CD4-positive, alpha-beta T cell treated with Interleukin-17A for 4 hours (primary cell): ENCODE measurements at places on chromosomes 3 and 15.

DNA sequence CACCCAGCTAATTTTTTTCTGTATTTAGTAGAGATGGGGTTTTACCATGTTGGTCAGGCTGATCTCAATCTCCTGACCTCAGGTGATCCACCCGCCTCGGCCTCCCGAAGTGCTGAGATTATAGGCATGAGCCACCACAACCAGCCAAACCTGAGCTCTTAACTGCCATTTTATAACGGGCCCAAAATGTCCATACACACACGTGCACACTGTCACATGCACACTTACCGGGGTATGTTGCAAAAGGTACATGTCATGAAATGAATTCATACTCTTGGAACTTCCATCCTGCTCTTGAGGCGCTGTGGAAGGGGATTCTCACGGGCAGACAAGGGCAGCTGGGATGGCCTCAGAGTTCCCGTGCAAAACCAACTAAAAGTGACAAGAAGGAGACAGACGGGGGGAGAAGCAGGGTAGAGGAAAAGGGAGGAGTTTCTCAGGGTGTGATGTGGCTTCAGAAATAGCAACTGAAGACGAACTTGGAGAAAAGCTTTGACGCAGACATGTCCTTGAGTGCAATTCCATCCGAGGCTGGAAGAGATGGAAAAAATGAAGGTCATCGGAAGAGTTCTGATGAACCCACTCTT lies 110.9 kb downstream of the BDH1 start:
- no peak for DNase-seq

- DNase-seq, result no peak
These were observed 18.6 kb upstream of the ADGRG7 start for GRCh38 chr3:100590840-100591147.

DNA sequence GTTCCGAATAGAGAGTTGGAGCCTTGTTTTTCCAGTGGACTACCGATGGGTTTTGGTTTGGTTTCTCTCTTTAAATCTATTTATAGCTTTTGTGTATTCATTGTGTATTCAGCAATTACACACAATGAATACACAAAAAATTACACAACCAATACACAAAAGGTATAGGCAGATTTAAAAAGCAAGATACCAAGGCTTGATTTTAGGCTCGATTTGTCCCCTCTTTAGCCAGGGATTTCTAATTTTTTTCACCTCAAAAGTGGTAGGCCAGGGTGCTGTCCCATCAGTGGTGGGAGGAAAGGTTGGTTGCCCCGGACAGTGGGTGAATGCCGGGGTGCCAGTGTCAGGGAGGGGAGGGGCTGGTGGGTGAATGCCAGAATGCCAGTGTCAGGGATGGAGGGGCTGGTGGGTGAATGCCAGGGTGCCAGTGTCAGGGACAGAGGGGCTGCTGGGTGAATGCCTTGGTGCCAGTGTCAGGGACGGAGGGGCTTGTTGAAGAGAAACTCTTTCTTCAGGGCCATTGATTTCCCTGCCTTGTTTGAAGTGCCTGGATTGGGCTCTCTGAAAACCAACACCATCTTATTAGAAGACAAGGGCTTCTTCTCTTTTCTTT lies 186.2 kb downstream of the GOLGA6L6 start:
- DNase-seq, result no peak

DNA sequence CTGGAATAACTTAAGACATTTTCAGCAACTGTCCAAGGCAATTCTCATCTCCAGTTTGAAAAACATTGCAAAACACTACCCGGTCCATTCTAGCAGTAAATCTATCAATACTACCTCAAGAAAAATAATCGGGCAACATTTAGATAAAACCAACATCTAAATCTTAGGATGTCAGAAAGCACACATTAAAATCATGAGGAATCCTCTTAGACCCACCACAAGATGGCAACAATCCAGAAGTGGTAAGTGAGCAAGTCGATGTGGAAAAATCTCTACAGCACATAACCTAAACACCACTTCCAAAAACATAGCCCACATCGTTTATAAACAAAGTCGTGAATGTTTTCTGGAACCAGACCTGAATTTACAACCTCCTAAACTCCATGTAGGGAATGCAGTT lies 5.7 kb downstream of the PLCH1 start:
- DNase-seq, result no peak

DNA sequence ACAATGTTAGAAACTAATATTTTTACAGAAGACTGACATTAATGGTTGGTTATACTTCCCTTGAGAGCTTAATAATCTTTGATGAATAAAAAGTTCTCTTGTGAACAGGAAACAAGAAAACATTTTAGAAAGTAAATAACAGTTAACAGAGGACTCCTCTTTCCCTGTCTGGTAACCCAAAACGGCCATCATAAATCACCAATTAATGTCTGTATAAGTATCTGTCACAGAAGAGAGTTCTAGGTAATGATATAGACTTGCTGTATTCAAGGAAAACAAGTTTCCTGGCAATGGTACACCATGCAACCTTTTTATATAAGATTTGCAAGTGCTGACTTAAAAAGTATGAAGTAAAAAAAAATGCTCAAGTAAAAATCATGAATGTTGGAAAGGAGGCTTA lies 426.7 kb downstream of the SOX2 start:
- no peak for DNase-seq

DNA sequence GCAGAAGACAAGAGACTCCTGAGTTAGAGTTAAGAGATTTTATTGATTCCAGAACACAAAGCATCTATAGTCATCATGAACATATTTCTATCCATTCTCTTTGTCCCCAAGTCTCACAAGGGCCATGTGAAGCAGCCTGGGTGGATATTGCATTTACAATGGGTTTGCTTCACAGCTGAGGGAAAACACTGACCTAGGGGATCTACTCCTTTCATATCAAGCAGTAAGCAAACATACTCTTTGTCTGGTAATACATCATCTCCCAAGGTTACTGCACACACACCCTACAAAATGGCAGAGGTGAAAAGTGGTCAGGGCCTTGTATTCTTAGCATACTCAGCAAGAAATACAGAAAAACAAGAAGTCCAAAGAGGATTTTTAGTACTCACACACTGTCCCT lies 267.7 kb upstream of the BCHE start:
- no peak for DNase-seq

DNA sequence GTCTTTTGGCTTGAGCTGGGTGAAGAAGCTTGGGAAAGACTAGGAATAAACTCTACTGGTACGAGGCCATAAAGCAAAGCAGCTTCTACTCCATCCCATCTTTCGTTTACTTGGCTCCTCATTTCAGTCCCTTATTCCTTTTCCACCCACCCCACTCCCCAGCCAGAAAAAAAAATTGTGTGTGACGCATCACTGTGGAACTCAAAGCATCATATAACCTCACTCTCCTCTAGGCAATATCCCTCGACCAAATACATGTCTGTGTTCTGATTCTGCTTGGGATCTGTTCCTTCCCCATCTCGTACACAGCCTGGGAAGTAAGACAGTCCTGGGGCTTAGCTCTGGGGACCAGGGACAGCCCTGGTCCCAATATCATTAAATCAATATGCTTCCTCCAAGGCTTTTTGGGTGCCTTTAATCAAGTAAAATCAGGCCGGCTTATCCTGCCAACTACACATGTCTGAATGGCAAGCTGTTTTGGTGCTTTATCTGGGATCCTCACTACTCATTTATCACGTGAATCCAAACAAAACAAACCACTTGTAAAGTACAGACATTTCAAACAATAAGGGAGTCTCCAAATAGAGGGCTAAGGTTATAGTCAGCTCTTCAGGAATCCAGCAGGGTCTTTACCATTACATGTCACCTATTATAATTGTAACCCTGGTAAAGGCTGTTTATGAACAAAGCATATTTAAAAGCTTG lies 74.9 kb upstream of the ZBED2 start:
- no peak for DNase-seq

DNA sequence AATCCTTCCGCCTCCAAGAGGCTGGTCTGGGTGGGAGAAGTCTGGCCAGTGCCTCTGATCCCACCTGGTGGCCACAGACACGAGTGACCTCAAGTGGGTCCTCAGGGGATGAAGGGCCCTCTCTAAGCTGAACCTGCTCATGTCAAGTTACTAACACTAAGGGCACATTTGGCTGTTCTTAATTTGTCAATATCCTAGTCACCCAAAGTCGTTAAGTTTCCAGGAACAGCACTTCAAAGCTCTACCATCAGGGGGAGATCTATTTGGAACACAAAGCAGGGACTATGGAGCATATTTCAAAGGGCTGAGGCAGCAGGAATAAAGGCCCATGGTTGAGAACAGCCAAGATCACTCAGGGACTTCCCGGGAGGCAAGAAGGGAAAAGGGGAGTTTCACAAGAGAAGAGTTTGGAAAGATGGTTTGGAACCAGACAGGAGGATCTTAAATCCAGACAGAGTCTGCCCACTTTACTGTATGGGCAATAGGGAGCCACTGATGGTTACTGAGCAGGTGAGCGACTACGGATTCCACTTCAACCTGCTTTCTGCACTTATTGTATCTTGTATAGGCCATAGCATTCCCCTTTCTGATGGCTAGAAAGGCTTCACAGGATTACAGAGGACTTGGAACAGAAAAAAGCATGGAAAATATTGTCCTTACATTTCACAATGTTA lies 13.7 kb downstream of the OXTR start:
- no peak for DNase-seq

DNA sequence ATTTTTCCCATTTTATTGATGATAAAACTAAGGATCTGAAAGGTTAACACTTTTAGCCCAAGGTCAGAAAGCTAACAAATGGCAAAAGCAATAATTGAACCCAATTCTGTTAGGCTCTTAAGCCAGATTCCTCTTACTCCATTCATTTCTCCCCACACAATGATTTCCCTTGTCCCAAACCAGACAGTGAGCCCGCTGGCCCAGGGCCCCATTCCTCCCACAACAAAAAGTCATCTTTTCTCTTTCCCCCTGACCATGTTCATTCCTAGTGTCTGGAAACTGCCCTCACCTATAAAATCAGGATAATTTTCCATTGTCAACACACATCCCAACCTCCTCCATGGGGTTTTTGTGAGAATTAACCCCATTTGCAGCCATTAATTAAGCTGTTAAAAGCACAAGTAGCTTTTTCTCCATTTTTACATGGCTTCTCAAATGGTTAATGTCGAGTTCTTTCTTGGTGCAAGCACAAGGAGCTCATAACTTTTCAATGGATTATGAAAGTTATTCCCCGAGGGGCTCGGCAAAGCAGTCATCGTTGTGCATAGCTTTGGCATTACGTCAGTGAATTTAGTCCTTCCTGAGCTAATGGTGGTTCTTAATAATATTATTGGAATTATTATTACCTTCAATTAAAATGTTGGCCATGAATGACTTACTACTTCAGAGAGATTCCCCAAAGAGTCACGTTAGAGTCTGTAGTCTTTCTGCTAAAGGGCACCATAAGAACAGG lies 151.0 kb upstream of the WNT5A start:
- DNase-seq, result no peak

GRCh38 chr3:144840866-144841265 lies 869.2 kb downstream of the DIPK2A start:
- no peak for DNase-seq

DNA sequence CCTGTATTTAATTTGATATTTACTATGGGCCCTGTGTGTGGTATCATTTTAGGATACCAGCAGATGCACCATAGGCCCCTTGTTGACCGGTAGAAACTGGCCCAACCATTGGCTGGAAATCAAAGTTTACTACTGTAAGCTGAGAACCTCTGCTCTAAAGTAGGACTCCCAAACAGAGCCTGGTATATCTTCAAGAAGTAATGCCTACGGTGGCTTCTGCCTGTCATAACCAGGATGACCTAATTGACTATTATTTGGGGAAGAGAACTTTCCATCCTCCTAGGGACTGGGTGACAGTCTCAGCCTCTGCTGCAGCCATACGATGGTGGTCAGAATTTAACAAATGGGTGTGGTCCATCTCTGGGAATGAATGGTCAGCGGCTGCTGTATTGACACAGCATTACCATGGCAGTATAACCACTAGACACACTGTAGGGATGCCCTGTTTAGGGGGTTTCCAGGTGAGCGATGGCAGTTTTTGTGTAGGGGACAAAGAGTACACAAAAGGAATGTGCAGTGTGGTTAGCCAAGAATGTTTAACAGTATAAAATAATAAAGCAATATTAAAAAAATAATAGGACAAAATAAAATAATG lies 37.3 kb downstream of the RARB start:
- DNase-seq, result no peak

- no peak for DNase-seq
These were observed 19.9 kb upstream of the RPL29 start for GRCh38 chr3:52015438-52016228.

GRCh38 chr3:8436661-8437287 lies 64.8 kb upstream of the LMCD1 start:
- DNase-seq, result no peak

- no peak for DNase-seq
These were observed 103.8 kb upstream of the PRICKLE2 start for GRCh38 chr3:64329037-64329436.

- no peak for DNase-seq
These were observed 842 bp upstream of the U2SURP start for GRCh38 chr3:143000528-143000927.

- no peak for DNase-seq
These were observed 495 bp upstream of the COL7A1 start for GRCh38 chr3:48595526-48596121.

DNA sequence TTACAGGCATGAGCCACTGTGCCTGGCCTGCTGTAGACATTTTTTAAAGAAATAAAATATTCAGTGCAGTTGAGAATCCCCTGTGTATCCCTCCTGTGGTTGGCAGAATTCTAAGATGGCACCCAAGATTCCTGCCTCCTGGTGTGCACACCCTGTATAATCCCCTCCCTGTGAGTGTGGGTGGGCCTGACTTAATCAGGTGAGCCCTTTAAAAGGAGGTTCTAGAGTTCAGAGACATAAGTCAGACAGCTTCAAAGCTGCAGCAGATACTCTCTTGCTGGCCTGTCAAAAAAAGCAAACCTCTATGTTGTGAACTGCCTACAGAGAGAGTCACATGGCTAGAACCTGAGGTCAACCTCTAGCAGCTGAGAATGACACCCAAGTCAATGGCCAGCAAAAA lies 7.0 kb upstream of the VIPR1 start:
- DNase-seq, result no peak

GRCh38 chr15:89665449-89666181 lies 10.3 kb upstream of the KIF7 start:
- DNase-seq, result no peak

- no peak for DNase-seq
These were observed 16.0 kb downstream of the SLC41A3 start for GRCh38 chr3:126067959-126068358.

DNA sequence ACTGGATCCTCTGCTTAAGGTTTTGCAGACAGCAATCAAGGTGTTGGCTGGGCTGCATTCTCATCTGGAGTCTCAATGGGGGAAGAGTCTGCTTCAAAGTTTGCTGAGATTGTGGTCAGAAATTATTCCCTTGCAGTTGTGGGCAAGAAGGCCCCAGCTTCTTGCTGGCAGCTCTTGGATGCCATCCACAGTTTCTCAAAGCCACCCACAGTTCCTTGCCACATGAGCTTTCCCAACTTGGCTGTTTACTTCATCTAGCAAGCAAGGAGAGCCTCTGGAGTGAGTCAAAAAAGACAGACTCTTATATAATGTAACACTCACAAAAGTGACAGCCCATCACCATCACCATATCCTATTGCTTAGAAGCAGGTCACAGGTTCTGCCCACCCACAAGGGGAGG lies 62.1 kb upstream of the ABHD2 start:
- no peak for DNase-seq

- no peak for DNase-seq
These were observed 239.8 kb upstream of the AGTR1 start for GRCh38 chr3:148457886-148458285.
